ENCODE measurements at places on chromosomes 5 and 9. TPM values are rescaled to one million over a fixed set of nuclear protein-coding genes. Genes with fewer than 3 reads are reported as not detected.

The PCDHB15 gene
- 0.55 TPM for total RNA-seq

DNA sequence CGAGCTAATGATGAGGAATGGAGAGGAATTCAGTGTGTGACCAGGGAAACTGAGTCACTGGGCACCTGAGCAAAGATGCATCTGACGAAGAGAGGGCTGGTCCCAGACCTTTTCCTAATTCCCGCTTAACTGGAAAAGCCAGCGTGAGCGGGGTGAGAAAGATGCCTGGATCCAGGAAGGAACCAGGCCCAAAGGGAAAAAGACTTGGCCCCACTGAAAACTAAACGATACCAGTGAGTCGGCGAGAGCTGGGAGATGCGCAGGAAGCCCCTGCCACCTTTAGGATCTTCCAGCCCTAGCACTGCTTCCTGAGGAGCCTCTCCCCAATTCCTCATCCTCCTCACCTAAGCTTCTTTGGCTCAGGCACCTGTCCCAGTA, 499 bp upstream of the FCHSD1 start:
- peaks cover 30% of the 10 kb centered on the region for H3K36me3 ChIP-seq
- DNase-seq, result no peak
- H3K27me3 ChIP-seq, result no peaks in the 10 kb centered on the region
- peak overlapping the region; percentile 24 for H3K4me3 ChIP-seq

DNA sequence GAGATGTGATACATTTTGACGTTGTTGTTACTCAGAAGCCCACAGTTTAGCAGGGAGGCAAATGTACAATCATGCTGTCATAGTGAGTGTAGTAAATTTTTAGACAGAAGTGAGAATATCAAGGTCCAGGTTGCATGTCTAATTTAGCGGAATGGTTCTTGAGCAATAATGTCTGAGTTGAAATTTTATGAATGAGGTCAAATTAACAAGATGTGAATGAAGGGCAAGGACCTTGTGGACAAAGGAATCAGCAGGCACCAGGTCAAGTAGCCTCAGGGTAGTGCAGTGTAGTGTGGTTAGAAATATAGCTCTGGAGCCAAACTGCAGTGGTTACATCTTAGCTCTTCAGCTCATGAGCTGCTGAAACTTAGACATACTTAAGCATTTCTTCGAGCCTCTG, 36.2 kb downstream of the TNFSF8 start:
- H3K27me3 ChIP-seq, result no peaks in the 10 kb centered on the region
- no peak overlapping the region for H3K4me3 ChIP-seq
- DNase-seq, result no peak
- H3K36me3 ChIP-seq, result no peaks in the 10 kb centered on the region

DNA sequence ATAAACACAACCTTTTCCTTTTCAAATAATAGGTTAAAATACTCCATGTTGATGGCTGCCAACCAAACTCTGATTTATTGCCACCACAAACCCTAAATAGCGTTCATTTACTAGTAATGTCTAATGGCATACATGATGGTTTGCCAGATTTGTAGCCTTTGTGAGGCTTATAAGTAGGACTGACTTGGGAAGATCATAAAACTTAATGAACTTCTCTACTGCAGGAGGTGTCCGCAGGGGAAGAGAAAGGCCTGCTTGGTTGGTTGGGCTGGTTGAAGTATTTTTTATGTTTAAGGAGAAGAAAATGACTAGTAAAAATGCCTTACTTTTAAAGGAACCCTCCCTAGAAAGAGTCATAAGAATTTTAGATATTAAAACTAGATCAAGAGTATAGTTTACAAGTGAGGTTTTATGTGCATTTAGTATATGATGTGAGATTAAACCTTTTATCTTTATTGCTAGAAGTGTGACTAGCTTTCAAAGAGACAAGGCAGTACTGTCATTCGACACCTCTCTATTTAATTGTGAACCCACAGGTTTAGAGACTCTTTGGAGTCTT, 5.0 kb downstream of the PBX3 start:
- H3K4me3 ChIP-seq, result no peak overlapping the region
- no peaks in the 10 kb centered on the region for H3K27me3 ChIP-seq
- DNase-seq, result no peak
- H3K27ac ChIP-seq, result no peak overlapping the region

The EFNA5 gene
- total RNA-seq, result 22.6 TPM

- DNase-seq, result no peak
- H3K27me3 ChIP-seq, result no peaks in the 10 kb centered on the region
- H3K36me3 ChIP-seq, result no peaks in the 10 kb centered on the region
- no peak overlapping the region for H3K4me3 ChIP-seq
- no peak overlapping the region for H3K27ac ChIP-seq
These were observed 13.6 kb upstream of the PHF19 start for GRCh38 chr9:120890320-120891244.

All from endothelial cell of umbilical vein (primary cell).